ENCODE measurements at places on chromosomes 3 and 15.

- no peak for DNase-seq
Measured at GRCh38 chr3:72441284-72441994, 406.8 kb downstream of the SHQ1 start.

GRCh38 chr3:182369861-182370260, 423.4 kb upstream of the ATP11B start:
- DNase-seq: no peak

GRCh38 chr3:151315136-151315535, 1.5 kb downstream of the GPR87 start:
- no peak for DNase-seq

DNA sequence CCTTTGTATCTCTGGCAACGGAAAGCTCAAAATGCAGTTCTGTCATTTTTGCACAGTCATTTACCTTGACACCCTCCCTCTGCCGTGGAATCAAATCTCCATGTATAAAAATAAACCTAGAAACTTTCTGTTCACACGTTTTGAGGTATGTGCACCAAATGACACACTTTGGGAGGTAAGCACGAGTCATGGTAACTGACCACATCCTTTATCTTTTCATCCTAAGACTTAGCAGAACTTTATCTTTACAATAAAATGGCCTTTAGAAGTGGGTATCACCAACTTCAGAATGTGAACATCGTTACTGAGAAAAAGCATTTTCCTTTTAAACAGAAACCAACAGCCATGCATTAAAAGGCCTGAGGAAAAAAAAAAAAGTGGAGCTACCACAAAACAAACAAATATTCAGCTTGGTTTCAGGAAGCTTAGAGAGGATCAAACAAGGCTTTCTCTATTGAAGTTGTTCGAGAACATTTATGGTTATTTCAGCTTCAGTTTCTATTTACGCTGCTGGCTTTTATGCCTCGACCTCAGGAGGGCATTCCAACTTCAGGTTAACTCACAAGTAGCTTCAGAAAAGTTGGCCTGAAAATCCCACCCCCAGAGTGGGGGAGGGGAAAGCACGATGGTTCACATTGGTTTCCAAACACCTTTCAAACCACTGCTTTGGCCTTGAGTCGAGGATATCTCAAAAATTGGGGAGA, 171.1 kb upstream of the ICE2 start:
- no peak for DNase-seq

DNA sequence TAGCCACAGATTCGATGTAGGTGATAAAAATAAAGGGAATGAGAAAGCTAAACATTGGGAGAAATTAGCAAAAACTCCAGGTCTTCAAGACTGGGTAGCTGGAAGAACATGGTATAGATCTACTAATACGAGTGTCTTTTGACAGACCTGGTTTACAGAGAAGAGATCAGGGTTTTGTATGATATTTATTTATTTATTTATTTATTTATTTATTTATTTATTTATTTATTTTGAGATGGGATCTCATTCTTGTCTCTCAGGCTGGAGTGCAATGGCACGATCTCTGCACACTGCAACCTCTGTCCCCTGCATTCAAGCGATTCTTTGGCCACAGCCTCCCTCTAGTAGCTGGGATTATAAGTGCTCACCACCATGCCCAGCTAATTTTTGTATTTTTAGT, 448.4 kb downstream of the CNTN4 start:
- no peak for DNase-seq

- no peak for DNase-seq
Measured at GRCh38 chr3:133112666-133113065, 74.5 kb downstream of the TMEM108 start.

DNA sequence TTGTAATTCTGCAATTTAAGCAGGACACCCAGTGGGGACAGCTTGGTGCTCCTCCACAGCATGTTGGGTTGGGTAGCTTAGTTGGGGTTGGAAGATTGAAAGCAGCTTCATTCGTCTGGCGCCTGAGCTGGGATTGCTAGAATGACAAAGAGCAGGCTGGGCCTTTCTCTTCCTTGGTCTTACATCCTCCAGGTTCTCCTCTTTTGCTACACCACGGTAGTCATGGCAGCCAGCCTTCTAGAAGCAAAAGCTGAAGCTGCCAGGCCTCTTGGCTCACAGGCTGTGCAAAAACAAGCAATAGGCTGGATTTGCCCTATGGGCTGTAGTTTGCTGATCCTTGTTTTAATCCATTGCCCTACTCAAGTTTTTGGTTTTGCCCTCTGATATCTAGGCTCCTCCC, 3.2 kb upstream of the ANXA2 start:
- DNase-seq: no peak

- no peak for DNase-seq
Measured at GRCh38 chr3:10722911-10723310, 93.1 kb upstream of the SLC6A11 start.

- no peak for DNase-seq
Measured at GRCh38 chr3:9698293-9698692, 5.3 kb upstream of the CPNE9 start.

- no peak for DNase-seq
Measured at GRCh38 chr3:194046995-194047645, 88.8 kb upstream of the HES1 start.

DNA sequence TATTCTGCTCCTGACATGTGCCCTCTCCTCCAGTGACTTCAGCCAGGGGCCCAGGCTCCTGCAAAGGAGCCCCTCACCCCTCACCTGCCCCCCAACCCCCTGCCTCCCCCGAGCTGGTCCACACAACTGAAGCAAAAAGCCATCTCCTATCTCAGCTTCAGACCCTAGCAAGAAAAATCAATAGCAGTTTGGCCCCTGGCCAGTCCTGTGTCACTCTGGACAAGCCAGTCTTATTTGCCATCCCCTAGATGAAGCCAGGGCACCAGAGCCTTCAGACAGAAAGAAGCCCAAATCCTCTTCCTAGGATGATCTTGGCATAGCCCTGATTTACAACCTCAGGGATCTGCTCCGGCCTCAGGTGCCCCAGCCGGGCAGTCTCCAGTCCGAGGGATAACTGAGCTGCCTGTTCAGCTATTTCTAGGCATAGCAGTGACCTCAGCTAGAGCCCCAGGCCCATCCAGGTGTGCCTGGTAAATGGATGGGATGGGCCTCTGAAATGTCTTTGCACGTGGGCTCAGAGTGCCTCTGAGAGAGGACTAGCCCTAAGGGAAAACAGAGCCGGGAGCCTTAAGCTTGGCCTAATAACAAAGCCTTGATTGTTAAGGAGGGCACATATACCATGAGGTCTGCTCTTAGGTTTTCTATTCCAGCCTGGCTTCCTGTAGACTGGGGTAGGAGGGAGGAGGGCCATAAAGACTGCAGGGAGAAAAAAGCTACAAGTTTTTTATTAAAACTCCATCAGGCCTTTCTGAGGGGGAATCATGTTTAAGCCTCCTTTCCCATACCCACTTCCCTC, 242.0 kb downstream of the SHQ1 start:
- DNase-seq: no peak

GRCh38 chr3:17905996-17906395, 163.6 kb upstream of the TBC1D5 start:
- DNase-seq: no peak

- DNase-seq: no peak
Measured at GRCh38 chr3:85007195-85008094, 48.7 kb downstream of the CADM2 start.

- no peak for DNase-seq
Measured at GRCh38 chr3:168991803-168992202, 671.7 kb downstream of the MECOM start.

GRCh38 chr3:28912120-28912885, 368.6 kb upstream of the RBMS3 start:
- no peak for DNase-seq

Measured in SK-N-DZ (cell line).